Activated naive CD4-positive, alpha-beta T cell treated with anti-CD3 and anti-CD28 coated beads for 36 hours (primary cell): ENCODE measurements at places on chromosomes 6 and 20.

DNA sequence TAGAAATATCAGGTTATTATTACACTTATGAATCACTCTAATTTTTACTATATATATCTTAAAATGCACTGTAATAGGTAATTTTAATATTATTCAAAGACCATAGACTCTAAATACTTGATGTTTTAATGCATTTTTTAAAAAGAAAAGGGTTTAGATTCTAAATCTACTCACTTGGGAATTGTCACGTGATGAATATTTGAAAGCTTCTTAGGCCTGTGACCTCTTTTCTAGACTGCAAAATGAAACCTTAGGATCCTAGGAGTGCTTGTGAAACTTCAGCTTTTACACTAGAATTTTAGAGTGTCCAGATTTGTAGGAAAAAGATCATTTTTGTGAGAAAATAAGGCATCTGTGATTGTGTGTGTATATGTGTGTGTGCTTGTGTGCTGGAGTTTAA is 318.0 kb downstream of the HTR1B start:
- DNase-seq, result no peak

GRCh38 chr6:41191569-41191968 is 9.4 kb downstream of the TREML2 start:
- DNase-seq, result no peak

DNA sequence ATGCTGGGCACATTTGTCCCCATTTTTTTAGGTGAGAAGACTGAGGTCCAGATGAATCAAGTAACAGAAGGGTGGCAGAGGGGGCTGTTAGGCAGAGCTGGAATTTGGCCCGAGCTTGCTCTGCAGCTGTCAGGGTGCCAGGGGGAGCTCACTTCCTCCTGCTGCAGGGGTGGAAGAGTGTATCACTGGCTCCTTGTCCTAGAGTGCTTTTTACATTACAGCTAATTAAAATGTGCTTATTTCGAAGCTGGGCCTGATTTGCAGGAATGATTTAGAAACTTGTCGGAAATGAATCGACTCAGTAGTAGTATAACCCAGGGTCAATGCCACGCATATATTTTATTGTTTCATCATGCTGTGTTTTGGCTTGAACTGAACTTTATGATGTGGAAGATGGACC is 11.1 kb downstream of the TOX2 start:
- DNase-seq, result peak; percentile 60

GRCh38 chr6:26445934-26446667 is 5.8 kb downstream of the BTN3A3 start:
- DNase-seq, result peak; percentile 57

GRCh38 chr6:37695273-37695672 is 2.4 kb downstream of the MDGA1 start:
- DNase-seq, result no peak

GRCh38 chr6:137248702-137249101 is 29.5 kb upstream of the IFNGR1 start:
- no peak for DNase-seq

DNA sequence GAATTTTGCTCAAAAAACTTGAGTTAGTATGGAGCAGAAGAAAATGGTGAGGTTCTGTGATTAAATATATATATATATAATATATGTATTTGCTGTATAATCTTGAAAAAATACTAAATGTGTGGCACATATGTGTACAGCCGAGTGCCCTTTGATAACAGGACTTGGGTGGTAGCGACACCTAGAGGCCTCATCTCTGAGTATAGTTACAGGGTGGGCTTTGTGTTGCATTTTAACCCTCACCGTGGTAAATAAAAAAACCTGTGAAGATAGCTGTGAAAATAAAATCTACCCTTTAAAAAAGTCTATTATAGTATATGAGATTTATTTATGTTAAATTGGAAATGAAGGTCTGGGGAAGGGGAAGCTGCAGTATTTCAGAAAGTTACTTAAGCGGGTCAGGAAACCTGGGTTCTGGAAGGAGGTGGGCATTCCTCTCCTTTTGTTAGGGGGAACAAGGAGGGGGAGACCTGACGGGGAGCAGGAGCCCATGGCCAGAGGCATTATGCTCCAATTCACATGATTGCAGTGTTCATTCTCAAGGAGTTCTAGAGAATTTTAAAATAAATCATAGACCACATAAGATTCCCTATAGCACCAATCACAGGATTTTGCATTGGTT is 82.7 kb downstream of the SH3BGRL2 start:
- peak; percentile 67 for DNase-seq

GRCh38 chr6:100456141-100456907 is 8.4 kb downstream of the SIM1 start:
- DNase-seq, result no peak

- DNase-seq, result no peak
Measured at GRCh38 chr6:42947950-42948349, 12.6 kb upstream of the GNMT start.

GRCh38 chr6:169345146-169345545 is 91.5 kb upstream of the THBS2 start:
- no peak for DNase-seq

DNA sequence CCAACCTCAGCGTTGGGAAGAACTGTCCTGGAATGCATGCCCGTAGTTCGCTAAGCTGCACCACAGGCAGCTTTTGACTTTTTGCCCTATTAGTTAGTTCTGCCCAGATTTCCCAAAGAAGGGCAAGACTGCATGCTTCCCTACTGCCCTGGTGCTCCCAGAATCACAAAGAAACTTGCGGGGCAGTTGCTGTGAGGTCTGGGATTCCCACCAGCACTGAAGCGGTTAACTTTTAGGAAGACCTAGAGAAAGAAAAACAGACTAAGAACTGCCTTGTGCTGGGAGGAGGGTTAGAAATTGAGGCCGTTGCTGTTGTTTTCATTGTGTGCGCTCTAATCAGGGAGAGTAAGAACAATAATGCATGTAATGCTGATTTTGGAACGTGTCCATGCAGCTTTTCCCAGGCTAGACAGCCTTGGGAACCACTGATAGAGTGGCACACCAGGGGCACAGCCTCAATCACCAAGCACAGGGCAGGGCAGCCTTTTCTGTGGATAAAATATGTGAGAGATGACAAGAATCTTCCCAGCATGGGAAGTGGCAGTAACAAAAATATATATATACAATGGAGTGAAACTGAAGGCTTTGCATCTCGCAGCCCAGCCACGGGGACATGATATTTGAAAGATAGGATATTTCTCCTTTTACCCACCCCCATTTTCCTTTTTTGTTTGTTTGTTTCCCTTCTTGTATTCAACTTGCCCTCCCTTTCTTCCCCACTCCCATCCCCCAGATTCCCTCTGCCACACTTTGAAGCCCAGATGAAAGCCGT is 137.7 kb upstream of the HEY2 start:
- no peak for DNase-seq

GRCh38 chr6:153074761-153075160 is 56.3 kb downstream of the RGS17 start:
- DNase-seq, result no peak

DNA sequence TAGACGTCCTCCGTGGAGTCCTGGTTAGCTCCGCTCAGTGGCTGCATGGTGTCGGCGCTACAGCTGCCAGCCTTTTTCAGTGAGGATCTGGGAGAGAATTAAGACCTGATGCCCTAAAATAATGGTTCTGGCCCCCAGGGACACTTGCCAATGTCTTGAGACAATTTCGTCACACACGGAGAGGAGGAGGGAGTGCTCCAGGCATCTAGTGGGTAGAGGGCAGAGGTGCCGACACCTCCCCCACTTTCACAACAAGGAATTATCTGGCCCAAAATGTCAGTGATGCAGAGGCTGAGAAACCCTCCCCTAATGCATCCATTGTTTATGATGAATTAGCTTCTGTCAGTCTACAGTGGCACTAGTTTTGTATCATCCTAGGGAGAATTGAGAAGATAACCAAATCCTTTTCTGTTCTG is 24.4 kb downstream of the TMEM181 start:
- no peak for DNase-seq

DNA sequence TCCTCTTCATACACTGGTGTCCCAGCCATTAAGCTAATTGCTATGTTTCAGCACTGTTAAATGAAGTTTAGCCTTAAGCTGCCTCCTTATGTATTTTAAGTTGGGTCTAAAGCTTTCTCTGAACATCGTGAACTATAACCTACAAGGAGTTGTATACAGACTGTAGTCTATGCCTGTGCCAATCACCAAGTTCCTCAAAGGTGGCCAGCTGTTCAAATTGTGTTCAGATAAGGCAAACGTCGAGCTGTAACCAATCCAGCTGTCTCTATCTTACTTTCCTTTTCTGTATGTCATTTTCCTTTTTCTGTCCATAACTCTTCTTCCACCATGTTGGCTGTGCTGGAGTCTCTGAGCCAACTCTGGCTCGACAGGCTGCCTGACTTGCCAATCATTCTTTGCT is 199.6 kb downstream of the OGFRL1 start:
- no peak for DNase-seq

- DNase-seq, result no peak
Measured at GRCh38 chr6:144215402-144215931, 65.2 kb downstream of the STX11 start.

DNA sequence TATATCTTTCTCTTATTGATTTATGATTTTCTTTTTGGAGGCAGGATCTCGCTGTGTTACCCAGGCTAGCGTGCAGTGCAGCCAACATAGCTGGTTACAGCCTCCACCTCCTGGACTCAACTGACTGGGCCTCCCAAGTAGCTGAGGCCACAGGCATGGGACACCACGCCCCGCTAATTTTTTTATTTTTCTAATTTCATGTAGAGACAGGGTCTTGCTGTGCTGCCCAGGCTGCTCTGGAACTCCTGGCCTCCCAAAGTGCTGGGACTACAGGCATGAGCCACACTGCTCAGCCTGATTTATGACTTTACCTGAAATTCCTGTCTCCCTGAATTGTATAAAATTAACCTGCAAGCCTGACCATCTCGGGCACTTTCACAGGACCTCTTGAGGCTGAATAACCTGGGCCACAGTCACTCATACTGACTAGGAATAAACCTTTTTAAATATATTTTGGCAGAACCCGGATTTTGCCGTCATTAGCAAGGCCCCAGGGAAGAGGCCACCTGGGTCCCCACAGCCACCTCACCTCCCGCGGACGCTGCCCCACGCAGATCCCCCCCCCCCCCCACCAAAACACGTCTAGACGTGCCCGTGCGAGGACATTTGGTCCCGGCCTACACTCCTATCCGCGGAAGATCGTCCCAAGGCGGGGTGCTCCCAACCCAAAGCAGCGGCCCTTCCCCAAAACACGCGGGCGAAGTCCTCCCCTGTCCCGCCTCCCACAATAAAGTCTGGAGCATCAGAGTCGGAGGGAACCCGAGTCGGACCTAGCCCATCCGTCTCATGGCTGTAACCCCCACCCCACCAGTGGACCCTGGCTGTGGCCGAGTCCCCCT is 902 bp downstream of the ZNF337 start:
- peak; percentile 19 for DNase-seq

DNA sequence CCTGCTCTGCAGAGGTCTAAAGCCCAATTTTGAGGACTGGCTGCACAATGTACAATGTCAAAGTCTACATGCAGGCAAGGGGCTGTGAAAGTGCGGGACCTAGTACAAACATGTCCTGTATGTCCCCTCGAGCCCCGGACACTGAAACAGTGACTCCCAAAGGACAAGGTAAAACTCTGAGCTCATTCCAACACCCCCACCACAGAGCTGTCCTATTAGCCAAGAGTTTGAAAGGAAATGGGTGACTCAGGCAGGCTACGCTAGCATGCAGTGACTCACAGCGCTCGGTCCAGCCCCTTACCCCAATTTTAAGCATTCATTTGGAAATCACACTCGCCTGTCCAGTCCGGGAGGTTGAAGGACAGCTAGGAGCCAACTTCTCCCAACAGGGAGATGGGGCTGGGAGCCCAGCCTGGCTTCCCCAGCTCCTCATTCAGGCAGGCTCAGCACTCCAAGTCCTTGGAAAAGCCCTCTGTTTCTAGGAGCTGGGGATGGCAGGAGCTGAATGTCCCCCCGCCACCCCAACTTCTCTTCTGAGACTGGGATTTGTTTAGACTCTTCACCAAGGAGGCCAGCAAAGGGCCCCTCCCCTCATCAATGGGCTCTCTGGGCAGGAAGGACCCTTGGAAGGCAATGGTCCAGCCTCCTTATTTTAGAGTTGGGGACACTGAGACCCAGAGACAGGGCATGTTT is 3.9 kb downstream of the SDC4 start:
- peak; percentile 37 for DNase-seq

- no peak for DNase-seq
Measured at GRCh38 chr6:43101497-43101896, 25.4 kb downstream of the PTK7 start.

- DNase-seq, result no peak
Measured at GRCh38 chr20:496126-496696, 33.9 kb upstream of the TBC1D20 start.

- DNase-seq, result no peak
Measured at GRCh38 chr6:1407499-1407990, 18.2 kb downstream of the FOXF2 start.

DNA sequence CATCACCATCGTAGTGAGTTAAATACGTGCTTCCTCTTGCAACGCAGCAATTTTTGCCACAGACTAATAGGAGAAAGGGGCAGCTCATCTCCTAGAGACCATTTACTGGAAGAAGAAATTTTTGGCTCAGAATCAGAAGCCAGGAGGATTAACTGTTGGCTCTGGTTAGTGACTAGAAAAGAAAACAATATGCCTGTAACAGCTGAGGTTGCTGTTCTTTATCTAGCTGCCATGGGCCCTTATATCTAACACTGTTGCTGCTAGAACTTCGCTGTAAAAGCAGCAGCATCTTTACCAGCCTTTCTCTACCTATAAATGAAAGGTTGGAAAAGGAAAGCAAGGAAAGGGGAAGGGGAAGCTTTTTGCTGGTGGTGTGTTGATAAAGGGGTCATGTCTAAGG is 65.9 kb downstream of the FAM135A start:
- DNase-seq, result no peak
